ENCODE measurements at places on chromosomes 11 and 22.

GRCh38 chr22:29485448-29485847 lies 5.4 kb downstream of the NEFH start:
- DNase-seq: no peak

DNA sequence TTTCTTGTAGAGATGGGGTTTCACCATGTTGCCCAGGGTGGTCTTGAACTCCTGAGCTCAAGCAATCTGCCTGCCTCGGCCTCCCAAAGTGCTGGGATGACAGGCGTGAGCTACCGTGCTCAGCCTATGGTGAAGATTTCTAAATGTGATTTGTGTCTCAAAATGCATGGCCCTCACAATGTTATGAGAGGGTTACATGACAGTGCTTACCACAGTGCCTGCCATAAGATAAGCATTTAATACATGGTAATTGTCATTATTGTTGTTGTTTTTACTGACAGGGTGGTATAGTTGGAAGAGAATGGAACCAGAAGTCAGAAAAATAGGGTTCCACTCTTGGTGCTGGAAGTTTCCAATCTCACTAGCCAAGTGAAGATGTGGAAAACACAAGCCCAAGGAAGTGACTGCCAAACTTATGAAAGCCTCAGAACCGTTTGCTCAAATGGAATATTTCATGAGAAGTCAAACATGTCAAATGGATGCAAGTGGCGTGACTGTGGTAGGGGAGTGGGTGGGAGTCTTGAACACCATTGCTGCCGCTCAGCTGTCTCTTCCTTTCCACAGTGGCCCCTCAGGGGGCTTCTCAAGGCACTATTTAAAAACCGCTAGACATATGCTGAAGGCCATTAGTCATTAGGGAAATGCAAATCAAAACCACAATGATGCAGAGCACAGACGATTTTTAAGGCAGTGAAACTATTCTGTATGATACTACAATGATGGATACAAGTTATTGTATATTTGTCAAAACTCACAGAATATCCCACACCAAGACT lies 29.1 kb upstream of the LMO2 start:
- no peak for DNase-seq

DNA sequence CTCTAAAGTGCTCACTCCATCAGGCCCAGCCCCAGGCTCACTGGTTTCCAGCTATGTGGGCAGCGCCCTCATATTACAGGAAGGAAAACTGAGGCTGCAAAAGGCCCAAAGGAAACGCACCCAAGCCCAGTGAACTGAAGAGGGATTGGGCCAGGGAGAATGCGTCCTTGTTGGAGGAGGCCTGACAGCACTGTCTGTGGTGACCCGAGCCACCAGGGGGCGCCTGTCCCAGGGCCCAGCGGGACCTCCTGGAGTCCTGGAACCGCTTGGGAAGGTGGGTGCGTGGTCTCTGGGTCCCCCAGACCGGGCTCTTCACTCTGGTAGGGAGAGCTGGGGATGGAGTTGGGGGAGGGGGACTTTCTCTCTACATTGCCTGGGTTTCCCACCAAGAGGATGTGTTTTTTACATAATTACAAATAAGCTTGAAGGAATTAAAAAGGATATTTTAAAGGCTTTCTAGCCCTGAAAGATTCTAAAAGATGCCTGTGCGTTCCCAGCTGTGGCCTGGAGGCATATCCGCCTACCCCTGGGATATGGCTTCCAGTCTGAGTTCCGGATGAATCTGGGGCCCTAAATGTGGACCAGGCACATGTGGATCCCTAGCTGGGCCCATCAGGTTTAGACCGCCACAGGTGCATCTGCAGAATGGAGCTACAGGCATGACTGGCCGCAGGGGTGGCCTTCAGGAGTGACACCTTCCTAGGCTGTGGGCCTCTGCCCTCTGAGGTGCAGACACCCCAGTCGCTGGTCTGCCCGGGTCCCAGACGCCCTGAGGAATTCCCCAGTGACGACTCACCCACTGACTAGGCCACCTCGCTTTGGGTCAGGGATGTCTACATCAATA lies 4.2 kb downstream of the SPI1 start:
- DNase-seq: peak; percentile 55

- DNase-seq: no peak
Observed at GRCh38 chr11:17571431-17572358, 24.6 kb downstream of the OTOG start.

DNA sequence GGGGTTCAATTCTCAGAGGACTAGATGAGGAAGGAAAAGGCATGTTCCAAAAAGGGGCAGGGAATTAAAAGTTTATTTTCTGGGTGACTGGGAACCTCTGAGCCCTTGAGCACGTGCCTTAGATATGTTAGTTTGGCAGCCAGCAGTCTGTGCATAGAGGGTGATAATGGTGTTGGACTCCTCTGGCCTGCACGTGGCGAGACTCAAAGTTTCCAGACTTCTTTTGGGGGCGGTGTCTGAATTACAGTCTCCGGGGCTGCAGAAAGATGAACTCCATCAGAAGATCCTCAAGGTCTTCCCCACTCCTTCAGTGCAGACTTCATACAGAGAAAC lies 861 bp upstream of the ZNRF3 start:
- DNase-seq: no peak

GRCh38 chr11:26579683-26580082 lies 7.6 kb upstream of the MUC15 start:
- DNase-seq: no peak

GRCh38 chr11:31337806-31338205 lies 31.7 kb downstream of the DCDC1 start:
- DNase-seq: no peak

GRCh38 chr22:24236656-24237055 lies 8.2 kb downstream of the GGT5 start:
- DNase-seq: no peak

GRCh38 chr11:93652161-93652597 lies 9.3 kb upstream of the CEP295 start:
- DNase-seq: no peak

DNA sequence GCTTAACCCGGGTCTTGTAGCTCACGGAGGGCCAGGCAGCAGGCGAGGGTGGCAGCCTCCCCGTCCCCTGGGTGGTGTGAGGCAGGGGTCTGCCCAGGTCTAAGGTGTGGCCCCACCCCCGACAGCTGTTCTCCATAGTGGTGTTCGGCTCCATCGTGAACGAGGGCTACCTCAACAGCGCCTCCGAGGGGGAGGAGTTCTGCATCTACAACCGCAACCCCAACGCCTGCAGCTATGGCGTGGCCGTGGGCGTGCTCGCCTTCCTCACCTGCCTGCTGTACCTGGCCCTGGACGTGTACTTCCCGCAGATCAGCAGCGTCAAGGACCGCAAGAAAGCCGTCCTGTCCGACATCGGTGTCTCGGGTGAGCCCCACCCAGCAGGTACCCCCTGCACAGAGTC lies 24.4 kb downstream of the SYNGR1 start:
- no peak for DNase-seq

- no peak for DNase-seq
Observed at GRCh38 chr11:74139151-74139918, 31.5 kb downstream of the C2CD3 start.

DNA sequence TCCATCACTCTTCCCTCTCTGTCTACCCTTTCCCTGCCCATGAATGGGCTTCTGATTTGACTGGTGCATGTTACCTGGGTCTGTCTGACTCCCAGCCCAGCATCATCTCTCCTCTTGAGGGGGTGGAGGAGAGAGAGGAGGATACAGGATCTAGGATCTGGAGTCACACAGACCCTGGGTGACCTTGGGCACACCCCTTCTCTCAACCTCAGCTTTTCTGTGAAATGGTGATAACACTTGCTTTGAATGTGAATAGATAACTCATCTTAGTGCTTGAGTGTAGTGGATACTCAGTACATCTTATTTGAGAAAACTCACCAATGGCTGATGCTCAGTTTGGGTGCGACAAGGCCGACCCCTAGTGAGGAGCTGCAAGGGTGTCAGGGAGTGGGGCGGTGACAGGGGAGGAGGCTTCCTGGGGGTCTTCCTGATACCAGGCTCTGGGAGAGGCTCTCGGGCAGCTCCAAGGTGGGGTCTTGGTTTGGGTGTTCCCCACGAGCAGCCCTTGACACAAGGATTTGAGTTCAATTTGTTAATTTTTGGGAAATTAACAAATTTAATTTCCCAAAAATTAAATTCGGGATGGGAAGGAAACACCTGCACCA lies 9.0 kb downstream of the INCENP start:
- no peak for DNase-seq

DNA sequence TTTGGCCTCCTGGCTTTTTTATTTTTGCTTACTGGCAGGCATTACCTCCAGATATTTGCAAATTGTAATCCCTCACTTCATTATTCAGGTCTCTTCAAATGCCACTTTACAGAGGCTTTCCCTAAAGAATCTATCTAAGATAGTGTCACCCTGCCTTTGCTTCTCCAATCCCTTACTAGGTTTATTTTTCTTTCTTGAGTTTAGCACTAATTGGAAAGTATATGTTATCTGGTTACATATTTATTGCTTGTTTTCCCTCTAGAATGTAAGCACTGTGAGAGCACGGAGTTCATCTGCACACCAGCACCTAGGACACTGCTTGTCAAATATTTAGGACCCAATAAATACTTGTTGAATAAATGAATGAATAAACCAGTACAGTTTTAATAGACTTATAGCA lies 3.5 kb downstream of the KIF18A start:
- no peak for DNase-seq

GRCh38 chr11:8209208-8209807 lies 40.5 kb upstream of the RIC3 start:
- DNase-seq: no peak

DNA sequence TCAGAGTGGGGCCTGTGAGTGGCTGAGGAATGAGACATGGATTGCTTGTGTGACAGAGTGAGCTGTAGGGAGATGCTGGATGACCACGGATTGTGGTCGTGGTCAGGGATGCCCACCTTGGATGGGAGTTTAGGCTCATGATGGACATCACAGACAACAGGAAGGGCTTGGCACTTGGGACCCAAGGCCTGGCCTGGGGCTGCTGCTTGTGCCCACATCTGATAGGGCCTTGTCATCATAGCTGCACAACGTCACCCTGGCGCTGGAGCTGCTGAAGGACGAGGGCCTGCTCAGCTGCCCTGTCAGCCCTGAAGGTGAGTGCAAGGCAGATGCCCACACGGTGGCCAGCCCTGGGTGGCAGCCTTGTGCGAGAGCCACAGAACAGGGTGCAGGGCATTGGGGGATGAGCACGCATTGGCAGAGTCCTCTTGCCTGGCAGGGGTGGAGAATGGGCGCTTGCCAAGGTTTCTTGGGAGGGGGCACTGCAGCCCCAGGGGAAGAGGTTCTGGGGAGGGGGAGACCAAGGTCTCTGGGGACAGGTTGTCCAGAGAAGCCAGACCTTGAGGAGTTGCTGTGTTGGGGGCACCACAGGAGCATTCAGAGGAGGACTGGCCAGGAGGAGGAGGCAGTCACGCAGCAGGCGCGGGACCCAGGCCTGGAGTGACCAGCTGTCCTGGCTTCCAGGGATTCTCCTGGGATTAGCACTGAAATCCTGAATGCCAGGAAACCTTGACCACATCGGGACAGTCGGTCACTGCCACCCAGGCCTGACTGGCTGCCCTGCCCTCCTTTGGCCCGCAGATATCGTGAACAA lies 25.0 kb downstream of the PARVG start:
- DNase-seq: no peak

GRCh38 chr11:88231894-88232482 lies 56.7 kb upstream of the RAB38 start:
- DNase-seq: no peak

DNA sequence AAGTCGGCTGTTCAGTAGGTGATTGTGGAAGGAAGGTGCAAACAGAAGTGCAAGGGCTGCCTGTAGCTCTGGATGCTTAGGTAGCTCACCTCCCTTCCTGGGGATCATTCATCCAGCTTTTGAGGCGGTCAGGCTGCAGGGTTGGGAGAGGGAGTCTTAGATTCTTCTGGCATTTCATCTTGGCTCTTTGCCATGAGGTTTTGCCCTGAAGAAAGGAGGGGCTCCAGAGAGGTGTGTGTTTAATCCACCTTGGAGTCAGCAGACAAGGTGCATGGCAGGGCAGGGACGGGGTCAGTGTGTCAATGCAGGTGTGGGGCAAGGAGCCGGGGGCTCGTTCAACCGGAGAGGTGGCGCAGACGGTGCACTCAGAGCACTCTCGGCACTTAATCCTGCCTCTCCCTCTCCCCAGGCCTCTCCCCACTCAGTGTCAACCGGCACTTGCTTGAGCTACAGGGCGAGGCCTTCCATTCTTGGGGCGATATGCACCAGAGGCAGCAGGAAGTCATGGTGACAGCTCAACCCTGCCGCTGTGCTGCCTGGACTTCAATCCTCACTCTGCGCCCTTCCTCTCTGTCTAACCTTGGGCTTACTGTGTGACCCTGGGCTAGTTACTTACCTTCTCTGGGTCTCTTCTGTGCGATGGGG lies 7.2 kb downstream of the ADAMTS15 start:
- no peak for DNase-seq

GRCh38 chr11:58926695-58927094 lies 12.6 kb upstream of the GLYATL1 start:
- no peak for DNase-seq

- no peak for DNase-seq
Observed at GRCh38 chr11:6911378-6911777, 9.4 kb upstream of the OR2D3 start.

GRCh38 chr11:116310226-116310625 lies 462.6 kb downstream of the BUD13 start:
- no peak for DNase-seq

DNA sequence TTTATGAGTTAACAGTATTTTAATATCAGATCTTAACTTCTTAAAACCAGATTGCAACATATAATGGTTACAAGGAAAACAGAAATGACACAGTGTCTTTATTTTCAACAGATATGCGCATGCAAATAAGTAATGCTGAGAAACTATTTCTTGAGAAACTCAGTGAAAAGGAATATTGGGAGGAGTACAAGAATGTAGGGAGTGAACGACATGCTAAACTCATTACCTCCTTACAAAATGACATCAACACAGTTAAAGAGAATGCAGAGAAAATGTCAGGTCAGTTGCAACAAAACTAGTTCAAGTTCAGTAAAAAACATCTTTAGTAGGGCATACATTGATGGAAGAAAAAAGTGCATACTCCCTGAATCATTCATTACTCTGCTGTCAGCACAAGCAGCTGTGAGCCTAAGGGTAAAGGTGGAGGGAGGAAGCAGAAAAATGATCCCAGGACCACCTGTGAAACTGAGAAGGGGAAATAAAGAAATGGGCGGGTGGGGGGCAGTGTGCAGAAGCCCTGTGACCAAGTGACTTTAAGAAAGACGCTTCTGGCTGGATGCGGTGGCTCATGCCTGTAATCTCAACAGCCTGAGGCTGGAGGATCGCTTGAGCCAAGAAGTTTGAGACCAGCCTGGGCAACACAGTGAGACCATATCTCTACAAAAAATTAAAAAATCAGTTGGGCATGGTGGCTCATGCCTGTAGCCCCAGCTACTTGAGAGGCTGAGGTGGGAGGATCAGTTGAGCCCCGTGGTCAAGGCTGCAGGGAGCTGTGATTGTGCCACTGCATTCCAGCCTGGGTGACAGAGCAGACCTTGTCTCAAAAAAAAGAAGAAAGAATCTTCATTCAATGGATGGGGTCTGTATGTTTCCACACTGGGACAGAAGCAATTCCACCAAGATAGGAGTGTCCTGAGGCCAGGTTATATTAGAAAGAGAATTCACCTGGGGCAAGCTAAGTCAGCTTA lies 31.2 kb downstream of the CCDC83 start:
- DNase-seq: no peak

- DNase-seq: no peak
Observed at GRCh38 chr11:62393735-62394134, 25.1 kb upstream of the SCGB1A1 start.
